ENCODE measurements at places on chromosomes 13 and 19. TPM values are rescaled to one million over a fixed set of nuclear protein-coding genes. Genes with fewer than 3 reads are reported as not detected.

The NDUFS7 gene
- total RNA-seq: 73.5 TPM

GRCh38 chr13:73261739-73262216 is 203.0 kb downstream of the KLF5 start:
- H3K27ac ChIP-seq: no peak overlapping the region
- H3K4me1 ChIP-seq: peaks cover 14% of the 10 kb centered on the region
- no peaks in the 10 kb centered on the region for H3K27me3 ChIP-seq
- DNase-seq: no peak

DNA sequence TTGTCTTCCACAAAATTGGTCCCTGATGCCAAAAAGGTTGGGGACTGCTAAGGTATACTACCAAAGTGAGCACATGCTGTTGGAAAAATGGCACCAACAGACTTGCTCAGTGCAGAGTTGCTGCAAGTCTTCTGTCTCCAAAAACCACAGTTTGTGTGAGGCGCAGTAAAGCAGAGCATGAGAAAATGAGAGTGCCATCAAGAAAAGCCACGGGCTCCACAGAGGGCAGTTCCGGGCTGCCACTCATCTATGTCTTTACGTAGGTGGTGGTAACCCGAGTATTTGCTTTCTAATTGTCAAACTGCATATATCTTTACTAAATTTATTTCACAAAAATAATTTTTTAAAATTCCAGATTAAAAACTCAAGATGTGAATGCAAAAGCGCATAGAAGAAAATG is 123.8 kb downstream of the RNF17 start:
- DNase-seq: no peak
- no peaks in the 10 kb centered on the region for H3K27me3 ChIP-seq
- no peak overlapping the region for H3K27ac ChIP-seq

DNA sequence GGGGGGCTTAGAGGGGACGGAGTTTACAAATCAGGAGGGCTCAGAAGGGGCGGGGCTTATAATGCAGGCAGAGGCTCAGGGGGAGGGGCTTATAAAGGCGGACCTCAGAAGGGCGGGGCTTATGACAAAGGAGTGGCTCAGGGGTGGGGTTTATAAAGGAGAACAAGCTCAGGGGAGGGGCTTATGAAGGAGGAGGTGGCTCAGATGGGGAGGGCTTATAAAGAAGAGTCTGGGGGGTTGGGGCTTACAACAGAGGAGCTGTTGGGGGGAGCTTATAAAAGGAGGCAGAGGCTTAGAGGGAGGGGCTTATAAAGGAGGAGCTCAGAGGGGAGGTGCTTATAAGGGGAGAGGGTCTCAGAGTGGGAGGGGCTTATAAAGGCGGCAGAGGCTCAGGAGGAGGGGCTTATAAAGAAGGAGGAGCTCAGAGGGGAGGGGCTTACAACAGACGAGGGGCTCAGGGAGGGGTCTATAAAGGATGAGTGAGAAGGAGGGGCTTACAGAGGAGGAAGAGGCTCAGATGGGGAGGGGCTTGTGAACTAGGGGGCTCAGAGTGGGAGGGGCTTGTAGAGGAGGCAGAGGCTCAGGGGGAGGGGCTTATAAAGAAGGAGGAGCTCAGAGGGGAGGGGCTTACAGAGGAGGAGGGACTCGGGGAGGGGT is 1.0 kb downstream of the SMIM24 start:
- H3K36me3 ChIP-seq: no peaks in the 10 kb centered on the region
- no peak for DNase-seq
- H3K27ac ChIP-seq: no peak overlapping the region
- H3K4me1 ChIP-seq: no peaks in the 10 kb centered on the region
- peaks cover 67% of the 10 kb centered on the region for H3K27me3 ChIP-seq

DNA sequence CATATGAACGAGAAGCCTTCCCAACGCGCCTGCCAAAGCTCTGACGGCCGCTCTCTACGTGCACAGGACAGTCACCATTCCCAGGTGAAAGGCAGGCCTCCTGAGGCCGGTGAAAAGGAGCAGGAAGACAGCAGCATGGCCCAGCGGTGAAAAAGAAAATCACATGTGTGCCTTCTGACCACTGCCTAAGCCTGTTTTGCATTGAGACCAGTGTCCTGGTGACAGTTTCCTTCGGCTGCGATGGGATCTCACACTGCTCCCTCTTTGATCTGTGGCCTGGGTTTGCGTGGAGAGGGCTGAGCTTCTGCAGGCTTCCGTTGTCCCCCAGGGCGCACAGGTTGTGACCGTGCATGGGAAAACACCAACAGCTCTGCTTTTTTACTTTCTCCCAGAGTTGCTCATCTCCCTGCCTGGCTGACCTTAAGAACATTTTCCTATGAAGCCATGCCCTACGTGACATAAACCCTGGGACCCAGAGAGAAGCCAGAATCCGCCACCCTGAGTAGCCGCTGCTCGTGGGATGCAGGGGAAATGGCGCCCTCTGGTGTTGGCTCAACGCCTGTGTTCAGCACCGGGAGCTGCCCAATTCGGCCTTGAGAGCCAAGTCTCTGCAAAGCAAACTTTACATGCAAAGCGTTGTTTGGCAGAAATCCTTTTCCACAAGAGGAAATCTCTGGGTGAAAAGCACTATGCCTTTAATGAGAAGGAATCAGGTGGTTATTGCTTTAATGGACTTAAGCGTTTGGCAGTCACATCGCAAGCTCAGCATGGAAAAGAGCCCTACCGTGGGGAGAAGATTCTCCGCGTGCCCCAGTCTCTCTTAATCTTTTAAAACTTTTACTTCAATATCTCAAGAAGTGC is 112.2 kb upstream of the GPR12 start:
- no peaks in the 10 kb centered on the region for H3K36me3 ChIP-seq
- no peak overlapping the region for H3K27ac ChIP-seq
- no peaks in the 10 kb centered on the region for H3K4me1 ChIP-seq
- peak; percentile 35 for DNase-seq
- peaks cover 3% of the 10 kb centered on the region for H3K27me3 ChIP-seq

GRCh38 chr13:102555914-102556553 is 40.8 kb upstream of the TPP2 start:
- no peak overlapping the region for H3K4me3 ChIP-seq
- H3K27ac ChIP-seq: no peak overlapping the region
- no peaks in the 10 kb centered on the region for H3K4me1 ChIP-seq
- peak; percentile 47 for DNase-seq
- H3K27me3 ChIP-seq: no peaks in the 10 kb centered on the region

GRCh38 chr19:5478241-5478924 is 23.2 kb downstream of the ZNRF4 start:
- no peak overlapping the region for H3K27ac ChIP-seq
- H3K4me3 ChIP-seq: no peak overlapping the region
- peaks cover 29% of the 10 kb centered on the region for H3K27me3 ChIP-seq
- H3K4me1 ChIP-seq: no peaks in the 10 kb centered on the region

The CLEC17A gene
- total RNA-seq: not detected

- H3K4me3 ChIP-seq: no peak overlapping the region
- DNase-seq: no peak
- H3K27me3 ChIP-seq: no peaks in the 10 kb centered on the region
- H3K4me1 ChIP-seq: no peaks in the 10 kb centered on the region
- H3K36me3 ChIP-seq: no peaks in the 10 kb centered on the region
Observed at GRCh38 chr13:45700971-45701900, 884 bp upstream of the CBY2 start.

DNA sequence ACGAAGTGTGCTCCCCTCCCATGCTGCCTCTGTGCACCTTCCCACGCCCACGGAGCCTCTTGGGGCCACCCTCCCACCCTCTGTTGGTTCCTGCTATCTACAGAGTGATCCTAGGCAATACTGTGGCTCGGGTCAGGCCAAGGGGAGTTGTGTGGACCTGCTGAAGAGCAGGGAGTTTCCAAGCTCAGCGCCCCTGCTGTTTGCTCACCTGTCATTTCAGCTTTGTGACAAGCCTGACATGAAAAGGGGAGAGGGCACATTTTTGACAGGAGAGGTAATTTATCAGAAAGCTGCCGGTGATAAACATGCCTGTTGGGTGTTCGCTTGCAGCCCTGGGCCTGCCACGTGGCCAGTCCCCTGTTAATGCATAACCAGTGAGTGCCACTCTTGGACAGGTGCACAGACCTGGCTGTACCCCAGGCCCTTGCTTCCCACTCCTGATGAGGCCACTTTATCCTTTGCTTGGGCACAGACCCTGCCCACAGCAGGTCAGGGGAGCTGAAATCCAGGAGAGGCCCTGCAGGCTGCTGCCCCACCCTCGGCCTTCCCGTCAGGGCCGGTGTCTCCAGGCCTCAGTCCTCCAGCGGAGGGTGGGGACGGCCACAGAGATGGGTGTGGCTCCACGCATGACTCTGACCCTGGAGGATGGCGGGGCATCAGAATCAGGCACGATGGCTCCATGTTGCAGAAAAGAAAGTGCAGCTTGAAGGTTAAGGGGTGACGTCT is 201.5 kb upstream of the GPR12 start:
- H3K27me3 ChIP-seq: peaks cover 13% of the 10 kb centered on the region
- no peak overlapping the region for H3K4me3 ChIP-seq
- H3K27ac ChIP-seq: no peak overlapping the region
- H3K36me3 ChIP-seq: no peaks in the 10 kb centered on the region
- no peak for DNase-seq

DNA sequence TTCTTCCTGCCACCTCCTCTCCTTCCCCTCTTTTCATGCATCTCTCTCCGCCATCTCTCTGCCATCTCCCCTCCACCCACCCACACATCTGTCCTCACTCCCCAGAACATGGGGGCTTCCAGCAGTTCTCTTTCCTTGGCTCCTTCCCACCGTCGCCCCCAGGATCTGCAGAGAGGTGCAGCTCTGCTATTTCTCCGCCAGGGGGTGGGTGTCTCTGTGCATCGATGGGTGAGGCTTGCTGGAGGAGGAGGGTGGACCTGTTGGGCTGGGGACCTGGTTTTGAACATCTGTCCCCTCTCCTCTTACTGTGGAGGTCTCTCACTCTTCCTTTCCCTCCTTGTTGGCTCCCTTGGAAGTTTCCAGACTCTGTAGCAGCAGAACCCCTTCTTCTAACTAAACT is 51.7 kb downstream of the MYH14 start:
- peaks cover 51% of the 10 kb centered on the region for H3K36me3 ChIP-seq
- no peak overlapping the region for H3K4me3 ChIP-seq
- no peaks in the 10 kb centered on the region for H3K27me3 ChIP-seq
- DNase-seq: no peak

DNA sequence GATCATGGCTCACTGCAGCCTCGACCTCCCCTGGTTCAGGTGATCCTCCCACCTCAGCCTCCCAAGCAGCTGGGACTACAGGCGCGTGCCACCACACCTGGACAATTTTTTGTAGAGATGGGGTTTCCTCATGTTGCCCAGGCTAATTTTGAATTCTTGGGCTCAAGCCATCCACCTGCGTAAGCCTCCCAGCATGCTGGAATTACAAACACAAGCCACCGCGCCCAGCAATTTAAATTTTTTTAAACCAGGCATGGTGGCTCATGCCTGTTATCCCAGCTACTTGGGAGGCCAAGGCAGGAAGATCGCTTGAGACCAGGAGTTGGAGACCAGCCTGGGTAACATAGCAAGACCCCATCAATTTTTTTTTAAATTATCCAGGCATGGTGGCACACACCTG is 59.9 kb upstream of the USE1 start:
- no peaks in the 10 kb centered on the region for H3K4me1 ChIP-seq
- H3K4me3 ChIP-seq: no peak overlapping the region
- peaks cover 71% of the 10 kb centered on the region for H3K36me3 ChIP-seq
- no peaks in the 10 kb centered on the region for H3K27me3 ChIP-seq
- no peak for DNase-seq
- no peak overlapping the region for H3K27ac ChIP-seq

The LYPD3 gene
- total RNA-seq: 0.49 TPM

DNA sequence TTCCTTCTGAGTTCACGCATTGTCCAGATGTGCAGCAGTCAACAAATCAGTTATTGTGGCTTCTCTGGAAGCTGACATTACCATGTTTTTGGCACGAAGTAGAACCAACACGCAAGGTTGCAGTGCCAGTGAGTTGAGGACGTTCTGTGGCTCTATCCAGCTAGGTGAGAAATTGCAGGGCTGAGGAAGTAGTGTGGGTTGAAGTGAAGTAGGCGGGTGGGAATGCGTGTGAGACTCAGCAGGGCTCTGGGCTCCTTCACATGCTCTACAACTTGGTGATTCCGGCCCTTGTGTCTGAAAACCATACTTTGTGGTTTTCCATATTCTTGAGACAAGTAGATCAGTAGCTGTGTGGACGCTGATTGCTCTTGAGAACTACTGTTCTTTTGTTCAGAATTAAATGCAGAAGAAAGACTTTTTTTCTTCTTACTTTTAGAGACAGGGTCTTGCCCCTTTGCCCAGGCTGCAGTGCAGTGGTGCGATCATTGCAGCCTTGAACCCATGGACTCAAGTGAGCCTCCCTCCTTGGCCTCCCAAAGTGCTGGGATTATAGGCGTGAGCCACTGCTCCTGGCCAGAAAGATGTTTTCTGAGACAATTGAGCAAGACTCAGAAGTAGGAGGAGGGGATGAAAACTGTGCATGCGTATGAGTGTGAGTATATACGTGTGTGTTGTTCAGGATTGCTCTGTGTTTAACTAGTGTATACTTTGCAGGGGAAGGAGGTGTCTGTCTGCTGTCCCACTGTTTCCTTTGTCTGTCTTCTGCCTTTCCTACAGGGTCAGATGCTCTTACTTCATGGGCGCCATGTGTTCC is 46.2 kb downstream of the GATAD2A start:
- H3K36me3 ChIP-seq: peaks cover 2% of the 10 kb centered on the region
- H3K27me3 ChIP-seq: no peaks in the 10 kb centered on the region
- H3K4me1 ChIP-seq: peaks cover 60% of the 10 kb centered on the region
- no peak for DNase-seq

GRCh38 chr13:48582084-48582483 is 49.2 kb upstream of the RCBTB2 start:
- peaks cover 22% of the 10 kb centered on the region for H3K4me1 ChIP-seq
- H3K27me3 ChIP-seq: no peaks in the 10 kb centered on the region
- no peaks in the 10 kb centered on the region for H3K36me3 ChIP-seq
- no peak for DNase-seq

The ZNF100 gene
- total RNA-seq: 11.4 TPM

- peaks cover 9% of the 10 kb centered on the region for H3K36me3 ChIP-seq
- H3K27me3 ChIP-seq: no peaks in the 10 kb centered on the region
- H3K4me3 ChIP-seq: no peak overlapping the region
- H3K27ac ChIP-seq: peak overlapping the region; percentile 86
Observed at GRCh38 chr19:38657633-38658222, 10.3 kb downstream of the ACTN4 start.

GRCh38 chr19:963486-963951 is 20.6 kb upstream of the WDR18 start:
- peaks cover 32% of the 10 kb centered on the region for H3K36me3 ChIP-seq
- H3K4me3 ChIP-seq: no peak overlapping the region
- H3K4me1 ChIP-seq: peaks cover 4% of the 10 kb centered on the region
- no peak overlapping the region for H3K27ac ChIP-seq
- H3K27me3 ChIP-seq: peaks cover 3% of the 10 kb centered on the region

GRCh38 chr13:113162783-113163685 is 4.6 kb downstream of the PROZ start:
- no peak overlapping the region for H3K4me3 ChIP-seq
- no peaks in the 10 kb centered on the region for H3K36me3 ChIP-seq
- H3K27ac ChIP-seq: no peak overlapping the region
- peaks cover 20% of the 10 kb centered on the region for H3K27me3 ChIP-seq
- peak; percentile 46 for DNase-seq

Data from muscle of leg (tissue), 16 donors.